GM04504 (cell line): ENCODE measurements at places on chromosomes 12 and 14.

- no peak for DNase-seq
These were observed 898.1 kb downstream of the GALC start for GRCh38 chr14:87094913-87095312.

DNA sequence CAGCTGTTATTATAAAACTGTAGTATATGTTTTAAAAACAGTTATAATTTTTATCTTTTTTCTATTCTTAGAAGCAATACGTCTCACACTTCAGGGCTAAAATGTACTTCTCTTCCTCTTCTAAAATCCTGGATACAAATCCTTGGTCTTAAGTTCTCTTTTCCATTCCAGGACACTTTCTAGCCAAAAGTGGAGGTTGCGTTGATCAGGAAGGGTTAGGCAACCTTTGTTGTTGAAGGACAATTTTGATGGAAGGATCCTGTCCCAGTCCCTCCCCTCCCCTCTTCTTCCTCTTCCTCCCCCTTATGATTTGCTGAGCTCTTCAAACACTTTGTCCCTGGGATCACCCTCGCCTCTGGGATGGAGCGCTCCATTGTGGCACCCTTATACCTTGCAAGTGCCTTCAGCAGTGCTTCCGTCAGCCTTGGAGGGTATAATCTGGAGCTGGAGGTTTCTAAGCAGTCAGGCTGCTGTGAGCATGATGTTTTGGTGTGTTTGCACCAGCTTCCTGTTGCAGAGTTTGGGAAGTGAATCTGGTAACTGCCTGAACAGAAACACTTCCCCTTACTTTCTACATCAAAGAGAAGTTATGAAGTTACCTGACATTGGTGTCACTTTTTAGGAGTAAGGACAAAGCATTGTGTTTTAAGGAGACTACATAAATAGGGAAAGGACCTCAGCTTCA, 87.4 kb upstream of the SLC38A2 start:
- no peak for DNase-seq

- DNase-seq, result no peak
These were observed 44.8 kb upstream of the ERGIC2 start for GRCh38 chr12:29425722-29426121.

- no peak for DNase-seq
These were observed 216.8 kb downstream of the TTC8 start for GRCh38 chr14:89041257-89041582.

DNA sequence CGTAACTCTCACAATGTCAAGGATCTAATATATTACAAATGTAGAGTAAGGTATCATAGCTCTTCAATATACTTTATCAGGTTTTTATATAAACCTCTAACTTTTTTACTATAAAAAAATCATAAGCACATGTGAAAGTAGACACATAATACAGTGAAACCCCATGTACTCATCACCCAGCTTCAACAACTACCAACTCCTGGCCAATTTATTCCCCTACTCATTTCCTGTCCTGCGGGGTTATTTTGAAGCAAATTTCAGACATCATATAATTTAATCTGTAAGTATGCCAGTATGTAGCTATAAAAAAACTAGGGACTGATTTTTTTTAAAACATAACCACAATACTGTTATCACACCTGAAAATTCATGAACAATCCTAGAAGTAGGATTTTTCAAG, 47.7 kb downstream of the NOPCHAP1 start:
- no peak for DNase-seq

DNA sequence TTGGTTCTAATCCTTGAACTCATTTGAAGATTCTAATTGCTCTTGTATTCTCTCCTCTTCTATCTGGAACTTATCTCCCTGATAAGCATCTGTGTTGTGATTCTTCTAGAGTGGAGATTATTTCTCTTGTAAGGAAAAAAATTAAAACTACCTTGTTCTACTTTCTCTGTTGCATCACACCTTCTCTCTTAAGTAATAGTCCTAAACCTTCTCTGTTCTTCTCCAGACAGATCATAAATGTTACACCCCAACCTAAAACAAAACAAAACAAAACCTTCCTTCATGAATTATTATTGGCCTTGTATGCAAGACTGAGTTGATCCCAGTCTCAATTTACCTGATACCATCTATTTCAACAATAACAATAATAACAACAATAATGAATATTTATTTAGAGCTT, 612.1 kb downstream of the DIO2 start:
- no peak for DNase-seq

- no peak for DNase-seq
These were observed 35.0 kb upstream of the BEGAIN start for GRCh38 chr14:100622224-100622623.

GRCh38 chr12:79174626-79175025, 310.1 kb downstream of the SYT1 start:
- DNase-seq, result peak; percentile 20

DNA sequence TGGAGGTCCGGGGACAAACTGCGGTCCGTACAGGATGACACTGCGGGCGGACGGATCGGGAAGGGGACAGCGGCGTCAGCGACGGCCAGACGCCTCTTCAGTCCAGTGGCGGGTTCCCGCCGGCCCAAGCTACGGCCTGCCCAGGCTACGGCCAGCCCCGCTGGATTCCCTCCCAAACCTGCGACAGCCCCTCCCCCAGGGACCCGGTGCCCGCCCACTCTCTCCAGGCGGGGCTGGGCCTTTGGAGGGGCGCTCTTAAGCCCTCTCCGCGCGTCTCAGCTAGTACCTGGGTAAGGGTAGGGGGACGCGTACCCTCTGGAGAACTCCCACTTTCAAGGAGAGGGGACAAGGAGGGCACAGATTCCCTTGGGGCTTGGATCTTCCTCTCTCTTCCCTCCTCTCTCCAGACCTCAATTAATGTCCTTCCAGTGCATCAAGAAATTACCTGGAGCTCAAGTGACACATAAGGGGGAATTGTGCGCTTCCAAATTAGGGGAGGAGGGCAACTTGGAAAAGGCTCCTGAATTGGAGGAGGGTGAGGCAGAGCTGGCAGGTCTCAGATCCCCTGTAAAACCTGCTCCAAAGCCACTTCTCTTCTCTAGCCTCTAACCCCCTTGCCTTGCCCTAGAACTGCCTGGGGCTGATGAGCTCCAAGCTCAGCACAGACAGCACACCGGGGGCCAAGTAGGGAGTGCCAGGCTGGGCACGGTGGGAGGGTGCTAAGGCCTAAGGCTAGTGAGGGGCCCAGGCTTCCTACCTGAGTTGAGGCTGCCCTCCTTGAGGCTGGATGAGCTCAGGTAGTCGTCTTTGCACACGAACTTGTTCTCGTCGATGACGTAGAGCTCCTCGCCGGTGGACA, 3.1 kb downstream of the LHX5 start:
- DNase-seq, result no peak

- DNase-seq, result no peak
These were observed 75.9 kb upstream of the ATF7IP start for GRCh38 chr12:14289601-14290000.

DNA sequence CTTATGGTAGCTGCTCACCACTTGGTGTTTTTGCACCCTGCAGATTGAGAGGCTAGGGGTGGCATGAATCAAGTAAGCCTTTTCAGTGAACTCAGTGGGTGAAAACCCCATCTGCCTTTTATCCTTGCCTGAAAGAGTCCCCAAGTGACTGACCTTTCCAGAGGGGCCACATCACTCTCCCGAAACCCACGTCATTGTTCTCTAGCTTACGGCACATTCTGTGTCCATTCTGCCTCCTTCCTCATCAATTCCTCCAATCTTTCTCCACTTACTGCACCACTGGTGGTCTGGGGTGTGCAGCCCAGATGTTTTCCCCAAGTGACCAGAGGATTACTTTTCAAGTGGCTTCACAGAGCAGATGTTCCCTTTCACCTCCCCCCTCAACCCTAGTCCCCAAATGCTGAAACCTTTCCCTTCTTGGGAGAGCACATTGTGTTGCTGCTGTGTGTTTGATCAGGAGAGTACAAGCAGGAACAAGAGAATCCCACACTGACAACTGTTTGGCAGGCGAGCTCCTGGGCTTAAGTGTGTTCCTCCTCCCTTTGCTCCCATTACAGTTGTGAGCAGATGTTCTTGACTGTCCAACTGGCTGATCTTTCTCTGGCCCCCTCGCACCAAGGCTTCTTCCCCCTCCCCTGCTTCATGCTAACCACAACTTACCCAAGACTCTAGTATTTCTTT, 138.0 kb upstream of the IGF1 start:
- no peak for DNase-seq

- no peak for DNase-seq
These were observed 5.2 kb downstream of the IRF2BPL start for GRCh38 chr14:77023001-77023996.

- DNase-seq, result no peak
These were observed 182.2 kb downstream of the CCDC59 start for GRCh38 chr12:82176026-82176425.

- no peak for DNase-seq
These were observed 20.5 kb downstream of the ZDHHC22 start for GRCh38 chr14:77120771-77121743.

DNA sequence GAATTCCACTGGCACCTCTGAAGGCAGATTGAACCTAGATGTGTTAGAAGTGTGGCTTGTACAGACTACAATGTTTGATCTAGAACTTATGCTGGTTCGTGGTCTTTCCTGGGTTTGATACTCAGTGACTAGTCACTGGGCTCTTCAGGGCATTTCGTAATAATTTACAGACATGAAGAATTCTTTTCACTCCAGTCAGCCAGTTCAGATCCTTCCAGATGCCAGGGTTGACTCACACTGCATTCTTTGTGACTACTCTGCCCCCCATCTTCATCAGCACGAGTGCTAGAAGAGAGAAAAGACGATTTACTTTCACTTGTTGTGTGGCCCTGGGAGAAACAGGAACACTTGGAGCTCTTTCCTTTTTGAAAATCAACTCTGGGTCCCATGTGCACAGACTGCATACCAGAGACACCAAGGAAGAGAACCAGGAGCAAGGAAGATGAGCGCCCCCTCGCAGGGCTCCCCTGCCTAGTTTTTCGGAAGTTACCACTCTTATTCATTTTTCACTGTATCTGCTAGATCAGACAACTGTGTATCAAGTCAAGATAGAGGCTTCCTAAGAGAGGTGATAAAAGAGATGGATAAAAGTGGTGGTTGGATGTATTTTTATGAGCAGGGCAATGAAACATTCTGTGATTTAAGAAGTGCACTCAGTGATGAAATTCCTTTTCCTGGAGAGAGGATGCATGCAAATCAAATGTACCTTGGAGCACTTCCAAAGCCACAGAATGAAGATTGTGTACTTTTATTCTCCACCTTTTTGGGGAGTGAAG, 33.5 kb upstream of the EVL start:
- peak; percentile 97 for DNase-seq

- no peak for DNase-seq
These were observed 105.6 kb downstream of the DPF3 start for GRCh38 chr14:72788255-72788654.

DNA sequence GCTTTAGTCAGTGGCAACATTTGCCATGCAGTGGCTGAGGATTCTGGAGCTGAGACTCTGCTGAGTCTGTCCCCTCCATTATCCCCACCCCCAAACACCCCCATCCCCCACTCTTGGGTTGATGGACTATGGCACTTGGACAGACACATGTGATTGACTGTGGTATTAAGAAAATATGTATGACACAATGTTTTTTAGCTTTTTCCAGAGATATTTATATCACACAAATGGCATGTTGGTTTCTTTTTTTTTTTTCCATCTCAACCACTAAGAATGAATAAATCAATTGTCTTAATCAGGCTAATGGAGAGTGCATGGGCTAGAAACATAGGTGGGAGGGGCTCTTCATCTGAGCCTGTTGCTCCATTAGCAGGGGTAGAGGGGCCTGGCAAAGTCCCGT, 30.7 kb upstream of the MAP1LC3B2 start:
- no peak for DNase-seq
